ENCODE measurements at places on chromosomes 4 and X.

DNA sequence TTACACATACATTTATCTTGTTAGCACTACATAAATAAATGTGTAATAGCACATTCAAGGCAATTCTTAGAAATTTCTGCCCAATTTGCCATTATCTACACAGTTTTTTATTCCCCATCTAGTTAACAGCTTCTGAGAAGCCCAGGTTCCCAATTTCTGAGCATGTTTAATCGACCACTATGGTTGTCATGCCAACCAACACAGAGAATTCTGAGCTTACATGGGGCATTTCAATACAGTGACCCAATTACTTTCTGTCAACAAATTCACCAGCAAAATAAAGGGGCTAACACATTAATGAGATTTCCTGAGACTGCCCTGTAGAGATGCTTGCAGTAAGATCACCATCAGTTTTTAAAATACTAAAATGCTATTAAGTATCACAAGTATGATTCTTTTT is 22.0 kb downstream of the GPM6A start:
- no peak for DNase-seq

DNA sequence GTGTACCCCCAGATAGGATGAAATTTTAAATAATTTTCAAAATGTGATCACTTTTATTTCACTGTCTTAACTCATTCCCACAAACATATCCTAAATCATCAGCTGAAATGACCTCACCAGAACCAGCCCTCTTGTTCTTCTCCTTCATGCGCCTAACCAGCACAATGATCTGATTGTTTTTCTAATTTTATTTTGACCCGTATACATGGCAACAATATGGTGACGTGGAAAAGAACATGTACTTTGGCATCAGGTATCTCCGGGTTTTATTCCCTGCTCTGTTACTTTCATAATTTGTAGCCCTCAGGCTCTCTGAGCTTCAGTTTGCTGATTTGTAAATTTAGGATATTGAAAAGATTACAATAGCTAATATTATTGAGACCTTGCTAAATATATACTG is 562.4 kb upstream of the ZFP42 start:
- DNase-seq = no peak

DNA sequence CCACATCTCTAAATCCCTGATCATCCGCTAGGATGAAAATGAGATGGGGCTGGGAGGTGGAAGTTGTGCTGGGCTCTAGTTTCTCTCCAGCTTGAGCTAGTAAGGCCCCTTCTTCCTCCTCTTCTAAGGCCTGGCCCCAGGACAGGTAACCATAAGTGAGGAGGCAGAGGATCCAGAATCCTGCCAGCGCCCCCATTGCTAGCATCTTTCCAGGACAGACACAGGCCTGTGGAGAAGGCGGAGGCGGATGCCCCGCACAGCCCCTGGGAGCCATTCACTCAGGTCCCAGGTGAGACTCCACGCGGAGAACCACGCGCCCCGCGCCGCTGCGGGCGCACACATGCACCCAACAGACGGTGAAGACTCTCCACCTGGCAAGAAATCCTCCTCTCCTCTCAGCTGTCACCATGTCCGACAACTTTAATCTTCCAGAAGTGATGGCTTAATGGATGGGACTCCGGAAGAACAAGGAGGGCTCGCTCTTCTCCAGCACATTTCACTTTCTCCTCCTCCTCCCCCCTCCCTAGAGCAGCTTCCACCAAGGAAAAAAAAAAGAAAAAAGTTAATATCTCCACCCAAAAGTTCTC is 793 bp downstream of the ARSJ start:
- no peak for DNase-seq

- DNase-seq = no peak
Observed at GRCh38 chrX:111467896-111468295, 43.5 kb upstream of the SERTM2 start.

DNA sequence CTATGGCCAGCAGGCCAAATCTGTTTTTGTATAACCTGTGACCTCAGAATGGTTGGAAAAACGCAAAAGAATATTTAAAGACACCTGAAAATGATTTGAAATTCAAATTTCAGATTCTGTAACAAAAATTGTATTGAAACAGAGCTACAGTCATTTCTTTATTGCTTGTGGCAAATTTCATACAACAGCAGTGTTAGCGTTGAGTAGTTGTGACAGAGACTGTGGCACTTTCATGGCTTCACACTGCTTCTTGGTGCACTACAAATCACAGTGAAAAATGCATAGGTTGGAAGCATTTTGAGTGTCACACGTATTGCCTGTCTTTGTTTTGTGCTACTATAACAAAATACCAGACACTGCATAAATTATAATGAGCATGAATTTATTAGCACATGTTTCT is 12.2 kb upstream of the PARM1 start:
- no peak for DNase-seq
